Amygdala (tissue), 56 donors: ENCODE measurements at places on chromosomes 4 and X.

- DNase-seq = no peak
Observed at GRCh38 chrX:134172588-134173259, 64.3 kb upstream of the CCDC160 start.

GRCh38 chr4:83510442-83510841, 25.5 kb upstream of the GPAT3 start:
- DNase-seq = no peak

- peak; percentile 29 for DNase-seq
Observed at GRCh38 chr4:81472281-81473182, 825 bp upstream of the RASGEF1B start.

DNA sequence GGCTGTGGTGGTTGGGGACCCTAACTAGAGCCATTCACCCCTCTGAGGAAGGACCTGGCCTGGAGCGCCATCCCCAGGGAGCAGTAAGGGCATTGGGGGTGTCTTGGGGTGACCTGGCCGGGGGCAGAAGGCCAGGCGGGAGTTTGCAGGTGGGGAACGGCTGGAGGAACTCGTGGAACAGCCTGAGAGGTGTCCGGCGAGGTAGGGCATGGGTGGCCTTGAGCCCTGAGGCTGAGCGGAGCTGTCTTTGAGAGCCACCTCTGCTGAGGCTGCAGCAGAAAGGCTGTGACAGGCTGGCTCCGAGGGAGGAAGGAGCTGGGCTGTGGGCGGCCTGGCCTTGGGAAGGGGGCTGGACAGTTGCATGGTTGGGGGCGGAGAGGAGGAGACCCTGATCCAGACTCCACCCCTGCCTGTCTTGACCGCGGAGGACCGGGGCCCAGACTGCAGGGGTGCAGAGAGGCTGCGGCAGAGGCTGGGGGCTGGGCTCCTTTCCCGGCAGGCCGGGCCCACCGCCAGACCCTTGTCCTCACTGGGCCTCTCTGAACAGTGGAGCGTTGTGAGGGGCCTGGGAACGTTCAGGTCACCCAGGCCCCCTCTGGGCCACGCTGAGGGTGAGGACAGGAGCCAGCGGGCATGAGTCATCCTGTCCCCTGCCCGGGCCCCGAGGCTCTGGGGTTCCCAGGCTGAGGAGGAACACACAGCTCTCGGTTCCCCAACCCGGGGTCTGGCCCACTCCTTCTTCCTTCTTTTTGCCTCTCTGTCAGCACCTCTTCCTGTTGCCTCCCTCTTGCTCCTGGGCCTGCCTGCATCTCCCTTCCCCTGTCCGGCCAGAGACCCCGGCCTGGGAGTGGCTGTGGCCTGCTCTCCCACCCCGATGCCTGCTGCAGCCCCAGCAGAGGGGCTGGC, 8.1 kb downstream of the SH3BP2 start:
- peak; percentile 86 for DNase-seq
